Adipocyte (in vitro differentiated cells): ENCODE measurements at places on chromosomes 4 and X.
A peak's percentile ranks its signal among the peaks of the same experiment; 100 is the strongest.

DNA sequence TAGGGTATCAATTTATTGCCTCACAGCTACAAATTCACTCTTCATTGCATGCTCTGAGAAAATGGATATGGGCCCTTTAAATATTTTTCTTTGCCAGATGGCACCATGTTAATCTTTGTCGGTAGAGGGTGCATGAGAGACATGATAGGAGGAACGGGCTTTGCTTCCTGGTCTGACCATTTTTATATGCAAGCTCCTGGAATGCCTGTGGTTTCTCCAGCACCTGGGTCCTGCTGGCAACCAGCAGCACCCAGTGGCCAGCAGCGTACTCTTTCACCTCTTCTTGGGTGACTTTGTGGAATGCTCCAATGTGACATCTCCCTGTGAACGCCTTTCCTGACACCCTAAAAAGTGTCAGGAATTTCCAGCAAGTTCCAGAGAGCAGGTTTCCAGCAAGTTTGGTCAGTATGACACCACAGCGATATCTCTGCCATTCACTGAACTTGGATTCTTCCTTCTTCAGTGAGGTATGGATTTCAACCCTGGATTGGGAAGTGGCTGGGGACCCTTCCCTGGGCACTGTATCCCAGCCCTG lies 140.3 kb upstream of the PGRMC2 start:
- peak; percentile 75 for DNase-seq

DNA sequence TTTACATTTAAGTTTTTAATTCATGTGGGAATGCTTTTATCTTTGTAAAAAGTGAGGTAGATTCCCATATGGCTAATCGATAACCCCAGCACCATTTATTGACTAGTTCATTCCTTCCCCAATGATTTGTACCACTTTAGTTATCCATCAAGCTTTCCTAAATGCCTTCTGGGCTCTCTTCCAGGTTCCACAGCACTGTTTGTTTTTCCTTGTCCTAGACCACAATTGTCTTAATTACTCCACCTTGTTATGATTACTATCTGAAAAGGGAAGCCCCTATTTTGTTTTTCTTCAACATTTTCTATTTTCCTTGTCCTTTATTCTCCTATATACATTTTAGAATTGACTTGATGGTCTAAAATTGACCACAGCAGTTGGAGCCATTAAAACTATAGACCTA lies 48.5 kb upstream of the GPRIN3 start:
- DNase-seq, result peak; percentile 22

DNA sequence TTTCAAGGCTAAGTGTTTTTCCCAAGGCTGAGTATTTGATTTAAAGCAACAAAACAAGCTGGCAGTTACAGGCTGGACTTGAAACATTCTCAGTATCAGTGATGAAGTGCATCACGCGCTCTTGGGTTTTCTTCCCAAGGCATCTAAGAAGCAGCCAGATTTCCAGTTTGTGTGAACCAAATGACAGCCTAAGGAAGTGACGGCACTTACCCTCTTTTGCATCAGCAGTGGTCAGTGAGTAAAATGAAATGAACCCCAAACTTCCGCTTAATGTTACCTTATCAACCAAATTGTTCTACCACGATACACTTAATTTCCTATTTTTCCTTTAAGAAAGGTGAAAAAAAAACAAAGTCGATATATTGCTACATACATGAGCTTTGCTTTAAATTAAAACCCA lies 15.8 kb upstream of the GYPE start:
- DNase-seq, result no peak

DNA sequence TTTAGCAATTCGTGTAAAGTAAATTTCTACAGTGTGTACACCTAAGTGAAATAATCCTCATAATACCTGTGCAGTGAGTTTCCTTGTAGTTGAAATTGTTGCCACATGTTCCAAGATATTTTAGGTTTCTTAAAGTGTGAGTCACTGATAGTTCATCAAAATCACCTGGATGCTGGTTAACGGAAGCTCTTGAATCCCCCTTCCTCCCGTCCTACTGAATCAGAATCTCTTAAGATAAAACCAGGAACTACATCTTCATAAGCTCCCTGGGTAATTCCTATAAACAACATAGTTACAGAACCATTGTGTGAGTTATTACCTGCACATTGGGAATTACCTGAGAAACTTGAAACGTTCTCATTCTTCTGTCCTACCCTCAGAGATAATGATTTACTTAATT lies 197.4 kb upstream of the HS3ST1 start:
- DNase-seq, result no peak

DNA sequence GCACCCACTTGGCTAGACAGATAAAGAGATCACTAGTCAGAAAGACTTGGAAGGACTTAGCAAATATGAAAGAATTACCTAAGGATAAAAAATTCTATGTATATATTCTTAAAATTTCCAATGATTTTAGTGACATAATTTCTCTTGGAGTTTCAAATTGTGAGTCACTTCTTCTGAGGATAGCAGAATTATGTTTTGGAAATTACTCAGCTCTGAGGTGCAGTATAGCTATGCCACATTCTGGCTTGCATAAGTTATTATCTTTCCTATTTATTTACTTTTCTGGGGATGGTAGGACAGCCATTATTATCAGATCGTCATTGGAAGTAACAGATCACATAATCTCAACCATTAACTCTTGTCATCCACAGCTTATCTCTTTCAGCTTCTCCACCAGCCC lies 853.5 kb downstream of the TRIML1 start:
- peak; percentile 44 for DNase-seq

DNA sequence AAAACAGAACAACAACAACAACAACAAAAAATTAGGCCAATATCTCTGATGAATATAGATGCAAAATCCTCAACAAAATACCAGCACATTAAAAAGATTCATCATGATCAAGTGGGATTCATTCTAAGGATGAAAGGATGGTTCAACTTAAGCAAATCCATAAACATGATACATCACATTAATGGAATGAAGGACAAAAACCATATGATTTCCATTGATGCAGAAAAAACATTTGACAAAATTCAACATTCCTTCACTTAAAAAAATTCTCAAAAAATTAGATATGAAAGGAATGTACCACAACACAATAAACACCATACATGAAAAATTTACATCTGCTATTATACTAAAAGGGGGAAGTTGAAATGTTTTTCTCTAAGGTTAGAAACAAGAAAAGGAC lies 103.3 kb downstream of the IL15 start:
- no peak for DNase-seq

- DNase-seq, result no peak
These were observed 893 bp upstream of the SOD3 start for GRCh38 chr4:24794480-24794879.

DNA sequence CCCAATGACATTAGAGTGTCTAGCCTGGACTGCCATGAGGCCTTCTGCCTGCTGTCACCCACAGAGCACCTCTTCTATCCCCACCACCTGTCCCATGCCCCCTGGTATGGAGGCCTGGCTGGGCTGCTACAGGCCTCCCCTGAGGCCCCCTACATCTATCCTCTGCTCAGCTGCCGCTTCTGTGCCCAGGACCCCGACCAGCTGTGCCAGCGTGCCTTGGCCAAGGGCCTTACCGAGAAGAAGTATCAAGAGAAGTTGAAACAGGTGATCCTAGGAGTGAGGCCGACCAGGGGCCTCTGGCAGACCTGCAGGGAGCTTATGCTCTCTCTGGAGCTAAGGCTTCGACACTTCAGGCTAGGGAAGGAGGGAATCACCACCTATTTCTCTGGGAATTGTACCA lies 21.7 kb upstream of the TECRL start:
- no peak for DNase-seq

DNA sequence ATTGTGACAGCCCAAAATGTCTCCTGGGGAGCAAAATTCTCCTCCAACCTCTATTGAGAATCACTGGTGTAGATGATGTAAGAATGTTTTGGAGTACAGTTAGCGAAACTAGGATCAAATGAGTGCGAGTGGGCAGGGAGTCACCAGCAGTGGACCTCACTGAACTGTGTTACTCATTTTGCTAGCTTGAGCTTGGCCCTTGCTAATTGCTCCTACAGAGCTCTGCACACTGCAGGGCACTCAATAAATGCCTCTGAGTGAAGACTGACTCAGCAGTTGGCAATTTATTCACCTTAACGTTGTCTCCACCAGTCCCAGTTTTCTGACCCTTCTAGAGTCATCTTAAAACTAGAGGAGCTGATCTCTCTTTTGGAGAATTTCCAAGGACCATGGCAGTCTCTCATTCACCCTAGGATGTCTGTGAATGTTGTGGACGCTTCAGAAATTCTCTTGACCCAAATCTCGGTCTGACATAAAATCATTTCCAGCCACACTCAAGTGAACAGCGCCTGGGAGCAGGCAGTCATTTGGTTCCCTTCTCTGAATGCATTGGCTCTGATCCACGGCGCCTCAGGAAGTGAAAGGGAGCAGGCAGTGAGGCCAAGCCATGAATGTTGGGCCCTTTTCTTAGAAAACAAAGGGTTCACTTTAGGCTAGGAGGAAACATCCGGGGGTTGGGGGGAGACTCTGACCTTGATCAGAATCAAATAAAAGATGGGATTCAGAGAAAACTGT lies 148.1 kb downstream of the NWD2 start:
- DNase-seq, result no peak

DNA sequence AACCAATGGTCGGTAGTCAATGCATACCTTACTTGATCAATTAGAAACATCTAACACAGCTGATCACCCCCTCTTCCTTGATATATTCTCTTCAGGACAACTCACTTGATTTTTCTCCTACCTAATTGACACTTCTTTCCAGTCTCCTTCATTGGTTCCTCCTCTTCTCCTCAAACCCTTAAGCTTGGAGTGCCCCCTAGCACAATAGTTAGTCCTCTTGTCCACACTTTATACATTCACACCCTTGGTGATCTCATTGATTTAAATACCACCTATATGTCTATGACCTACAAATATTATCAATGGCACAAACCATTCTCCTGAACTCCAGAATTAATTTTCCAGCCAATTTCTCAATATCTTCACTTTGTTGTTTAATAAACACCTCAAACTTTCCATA lies 724.0 kb downstream of the ADGRL3 start:
- no peak for DNase-seq

- peak; percentile 5 for DNase-seq
These were observed 35.2 kb upstream of the LNX1 start for GRCh38 chr4:53626491-53626890.

GRCh38 chr4:108590776-108591175 lies 29.6 kb upstream of the RPL34 start:
- DNase-seq, result peak; percentile 70

- DNase-seq, result no peak
These were observed 22.9 kb upstream of the PUDP start for GRCh38 chrX:7170898-7171297.

- peak; percentile 37 for DNase-seq
These were observed 515.0 kb downstream of the INPP4B start for GRCh38 chr4:142331132-142331531.

DNA sequence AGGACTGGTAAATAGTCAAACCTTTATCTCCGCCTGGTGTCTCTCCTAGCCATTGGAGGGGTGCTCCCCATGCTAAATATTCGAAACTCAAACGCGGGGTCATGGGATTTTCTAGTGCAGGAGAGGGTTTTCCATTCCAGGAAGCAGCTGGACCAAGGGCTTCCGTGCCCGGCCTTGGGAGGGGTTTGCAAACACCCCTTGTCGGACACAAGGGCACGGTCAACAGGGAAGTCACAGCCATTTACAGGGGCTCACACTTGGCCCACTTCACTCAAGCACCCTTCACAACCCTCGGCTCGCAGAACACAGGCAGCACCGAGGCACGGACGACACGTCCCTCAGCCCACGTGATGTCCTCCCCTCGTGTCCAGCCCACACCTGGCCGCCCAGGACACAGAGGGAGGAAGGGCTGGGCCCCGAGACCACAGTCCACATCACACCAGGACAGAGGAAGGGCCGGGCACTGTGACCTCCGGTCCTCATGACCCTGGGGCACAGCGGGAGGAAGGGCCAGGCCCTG lies 10.3 kb upstream of the PLCXD1 start:
- DNase-seq, result no peak

DNA sequence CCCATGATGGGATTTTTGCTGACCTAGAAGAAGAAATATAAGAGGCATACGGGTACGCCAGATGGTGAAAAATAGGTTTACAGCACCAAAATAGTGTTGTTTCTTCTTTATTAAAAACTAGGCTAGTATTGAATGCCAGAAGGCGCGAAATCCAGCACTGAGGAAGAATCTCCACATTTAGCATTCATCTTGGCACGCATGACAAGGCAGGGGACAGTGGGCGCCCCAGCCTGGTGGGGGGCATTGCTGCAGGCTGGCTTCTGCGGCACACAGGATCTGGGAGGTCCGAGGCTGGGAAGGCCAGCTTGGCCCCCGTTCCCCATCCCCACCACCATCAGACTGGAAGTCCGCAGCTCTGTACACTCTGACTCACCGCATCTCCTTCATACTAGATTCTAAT lies 75.7 kb upstream of the DDX3X start:
- no peak for DNase-seq

DNA sequence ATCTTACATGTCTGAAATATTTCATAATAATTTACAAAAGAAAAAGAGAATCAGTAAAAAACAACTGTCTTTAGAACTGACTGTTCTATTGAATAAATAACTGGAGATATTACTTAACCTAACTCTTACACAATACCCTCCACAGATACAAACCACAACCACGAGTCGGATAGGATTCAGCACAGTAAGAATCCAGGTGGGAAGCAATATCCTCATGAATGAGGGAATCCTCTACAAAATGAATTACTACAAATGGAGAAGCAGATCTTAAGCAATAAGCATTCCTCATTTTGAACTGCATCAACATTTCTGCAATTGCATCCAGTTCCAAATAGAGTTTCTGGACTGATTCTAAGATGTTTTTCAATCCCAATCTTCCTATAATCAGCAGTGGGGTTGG lies 227.1 kb downstream of the SH2D1A start:
- peak; percentile 12 for DNase-seq
